Upper lobe of left lung (tissue), 6 donors: ENCODE measurements at places on chromosomes 3 and 15. TPM values are rescaled to one million over a fixed set of nuclear protein-coding genes. Genes with fewer than 3 reads are reported as not detected.

Gene ACP3
- total RNA-seq, result 13.6 TPM

DNA sequence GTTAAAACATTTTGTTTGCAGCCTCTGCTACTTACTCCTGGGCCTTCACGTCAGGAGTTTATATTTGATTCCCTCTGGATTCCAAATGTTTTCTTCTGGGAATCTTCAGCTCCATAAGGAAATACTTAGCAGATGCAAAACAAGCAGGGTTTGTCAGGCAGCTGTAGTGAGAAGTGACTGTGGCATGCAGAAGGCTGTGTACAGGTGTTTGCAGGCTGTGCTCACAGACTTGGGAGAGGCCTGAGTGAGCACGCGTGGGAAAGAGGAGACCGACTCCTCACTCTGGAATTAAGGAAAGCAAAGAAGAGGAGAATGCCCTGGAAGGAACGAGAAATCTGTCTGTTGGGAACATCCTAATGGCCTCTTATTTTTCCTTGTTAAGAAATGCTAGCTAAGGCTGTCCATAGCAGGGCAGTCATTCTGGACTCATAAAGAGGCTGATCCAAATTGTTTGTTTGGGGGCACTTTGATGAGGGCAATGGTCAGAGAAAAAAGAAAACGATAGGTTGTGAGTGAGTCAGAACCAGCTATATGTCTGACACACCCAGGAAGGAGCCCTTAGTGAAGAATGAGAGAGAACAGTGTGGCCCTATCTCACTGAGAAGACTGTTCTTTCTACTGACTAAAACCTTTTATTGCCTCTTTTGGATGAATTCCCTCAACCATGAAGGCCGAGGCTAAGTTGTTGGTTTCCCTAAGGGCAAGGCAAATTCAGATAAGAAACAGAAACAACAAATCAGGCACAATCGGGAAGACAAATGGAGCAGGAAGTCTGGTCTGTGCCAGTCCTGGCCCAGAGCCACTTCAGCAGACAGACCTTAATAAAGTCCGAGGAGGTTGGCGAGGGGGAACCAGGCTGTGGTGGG, 82.6 kb downstream of the TGFBR2 start:
- no peak for DNase-seq

Gene PIGZ
- 8.2 TPM for total RNA-seq

DNA sequence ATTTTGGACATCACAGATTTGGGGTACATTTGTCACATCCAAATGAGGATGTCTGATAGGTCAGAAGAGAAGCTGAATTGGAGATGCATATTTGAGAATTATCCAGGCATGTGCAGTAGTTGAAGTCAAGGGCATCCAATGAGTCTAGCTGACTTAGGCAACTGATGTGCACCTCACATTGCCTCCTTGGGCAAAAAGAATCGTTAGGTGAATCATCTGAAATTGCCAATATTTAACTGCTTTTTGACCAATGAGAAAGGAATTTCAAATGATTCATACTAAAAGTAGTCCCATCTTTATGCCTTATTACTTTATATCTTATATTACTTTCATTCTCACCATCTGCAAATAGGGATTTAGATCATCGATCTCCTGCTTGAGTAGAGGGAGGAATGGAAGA, 117.7 kb downstream of the CD47 start:
- no peak for DNase-seq

DNA sequence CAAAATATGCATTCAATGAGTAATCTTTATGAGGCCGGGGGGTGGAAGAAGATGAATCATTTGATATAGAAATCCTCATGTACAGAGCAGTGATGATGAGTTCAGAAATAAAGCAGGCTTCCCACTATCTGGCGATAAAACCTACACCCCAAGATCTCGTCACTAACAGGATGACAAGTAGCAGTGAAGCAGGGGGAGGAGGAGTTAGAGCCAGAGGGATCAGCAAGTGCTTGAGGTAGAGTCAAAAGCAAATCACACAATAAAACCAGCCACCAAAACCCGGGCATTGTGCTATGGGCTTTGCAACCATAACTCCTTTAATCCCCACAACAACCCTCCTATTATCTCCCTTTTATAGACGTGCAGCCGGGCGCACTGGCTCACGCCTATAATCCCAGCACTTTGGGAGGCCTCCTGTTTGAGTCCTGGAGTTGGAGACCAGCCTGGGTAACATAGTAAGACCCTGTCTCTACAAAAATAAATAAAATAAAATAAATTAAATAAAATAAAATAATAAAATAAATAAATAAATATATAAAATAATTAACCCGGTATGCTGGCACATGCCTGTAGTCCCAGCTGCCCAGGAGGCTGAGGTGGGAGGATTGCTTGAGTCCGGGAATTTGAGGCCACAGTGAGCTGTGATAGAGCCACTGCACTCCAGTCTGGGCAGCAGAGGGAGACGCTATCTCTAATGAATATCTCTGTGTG, 53.0 kb downstream of the STARD5 start:
- DNase-seq, result no peak

GRCh38 chr15:45449916-45450867, 71.8 kb upstream of the GATM start:
- DNase-seq, result peak; percentile 95

Gene FANCD2OS
- not detected for total RNA-seq

- DNase-seq, result no peak
Measured at GRCh38 chr3:100994187-100994586, 966 bp upstream of the ABI3BP start.

DNA sequence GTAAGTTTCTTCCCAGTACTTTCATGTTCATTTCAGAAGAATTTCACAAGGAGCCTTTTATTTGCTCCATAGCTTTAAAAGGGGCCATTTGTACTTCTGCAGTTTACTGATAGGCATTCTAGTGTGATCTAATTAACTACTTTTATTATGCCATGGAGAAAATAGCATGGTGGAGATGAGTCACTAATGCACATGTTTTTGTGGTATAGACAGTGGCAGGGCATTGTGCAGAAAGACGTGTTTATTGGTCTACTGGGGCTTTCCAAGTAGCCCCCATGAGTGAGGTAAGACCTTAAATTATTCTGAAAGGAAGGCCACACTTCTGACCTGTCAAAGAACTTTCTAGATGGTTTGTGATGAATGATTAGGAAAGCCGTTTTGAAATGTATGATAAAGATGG, 810.0 kb upstream of the NR2F2 start:
- no peak for DNase-seq
